ENCODE measurements at places on chromosomes 4 and X.

GRCh38 chr4:168480931-168481611 is 779 bp upstream of the DDX60L start:
- peak; percentile 84 for DNase-seq

GRCh38 chr4:6548201-6548881 is 26.6 kb upstream of the MAN2B2 start:
- DNase-seq, result peak; percentile 11

- no peak for DNase-seq
These were observed 73.8 kb downstream of the SEC24D start for GRCh38 chr4:118762155-118762554.

DNA sequence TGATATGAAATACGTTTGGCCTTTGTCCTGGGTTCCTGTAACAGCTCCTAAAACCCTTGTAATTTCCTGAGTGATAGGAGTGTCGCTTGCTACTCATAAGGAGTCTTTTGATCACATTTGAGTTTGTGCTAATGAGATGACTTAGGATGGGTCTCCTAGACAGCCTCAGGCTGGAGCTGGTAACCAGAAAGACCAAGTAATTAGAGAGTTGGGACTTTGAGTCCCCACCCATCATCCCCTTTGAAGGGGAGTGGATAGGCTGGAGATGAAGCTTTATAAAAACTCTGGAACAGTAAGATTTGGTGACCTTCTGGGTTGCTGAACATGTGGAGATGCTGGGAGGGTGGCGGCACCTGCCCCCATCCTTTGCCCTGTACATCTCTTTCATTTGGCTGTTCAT is 2.9 kb downstream of the SEC24B start:
- DNase-seq, result no peak

All from foreskin melanocyte (primary cell).